ENCODE measurements at places on chromosomes 5 and 9. TPM values are rescaled to one million over a fixed set of nuclear protein-coding genes. Genes with fewer than 3 reads are reported as not detected.

Gene PAPPA
- 0.64 TPM for total RNA-seq

GRCh38 chr5:490116-491106 lies 33.8 kb downstream of the SLC9A3 start:
- DNase-seq: no peak

GRCh38 chr5:113147101-113147508 lies 170.5 kb downstream of the DCP2 start:
- no peak for DNase-seq

GRCh38 chr9:123309611-123310010 lies 41.2 kb upstream of the STRBP start:
- DNase-seq: no peak

DNA sequence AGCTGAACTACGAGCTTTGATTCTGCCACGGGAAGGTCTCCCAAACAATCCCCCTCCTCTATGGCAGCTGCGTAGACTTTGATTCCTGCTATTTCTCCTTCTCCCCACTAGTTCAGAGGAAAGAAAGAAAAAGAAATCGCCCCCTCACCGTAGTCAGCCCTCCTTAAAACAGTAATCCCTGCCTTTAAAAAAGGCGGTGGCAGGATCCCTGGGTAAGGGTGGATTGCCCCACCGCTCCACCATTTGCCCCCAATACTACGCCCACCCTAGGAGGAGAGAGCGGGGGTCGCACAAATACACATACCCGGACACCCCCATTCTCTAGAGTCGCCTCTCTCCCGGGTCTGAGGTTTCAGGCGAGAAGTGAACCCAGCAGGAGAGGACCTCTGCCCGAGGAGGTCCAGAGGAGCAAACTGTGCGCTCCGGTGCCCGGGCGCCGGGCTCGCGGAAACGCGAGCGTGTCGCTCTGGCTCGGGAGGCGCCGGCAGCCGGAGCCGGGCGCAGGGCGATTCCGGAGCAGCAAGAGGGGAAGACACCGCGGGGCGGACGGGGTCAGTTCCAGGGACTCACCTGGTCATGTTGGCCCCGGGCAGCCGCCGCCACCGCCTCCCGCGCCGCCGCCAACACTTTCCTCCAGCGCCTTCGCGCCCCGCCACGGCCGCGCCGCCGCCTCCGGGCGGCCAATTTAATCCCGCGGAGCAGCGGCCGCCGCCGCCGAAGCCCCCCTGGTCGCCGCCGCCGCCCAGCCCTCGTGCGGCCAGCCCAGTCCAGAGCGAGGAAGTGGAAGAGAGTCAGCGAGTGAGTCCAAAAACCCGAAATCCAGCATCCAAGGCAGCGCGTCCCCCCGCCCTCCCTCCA lies 1057.7 kb upstream of the DMAC1 start:
- peak; percentile 23 for DNase-seq

GRCh38 chr9:112489876-112490666 lies 3.4 kb downstream of the KIAA1958 start:
- no peak for DNase-seq

GRCh38 chr5:60248901-60249300 lies 355.4 kb upstream of the PDE4D start:
- DNase-seq: peak; percentile 13

All from psoas muscle (tissue), 8 donors.